Activated CD8-positive, alpha-beta memory T cell treated with anti-CD3 and anti-CD28 coated beads for 48 hours (primary cell): ENCODE measurements at places on chromosomes 13 and 19.

DNA sequence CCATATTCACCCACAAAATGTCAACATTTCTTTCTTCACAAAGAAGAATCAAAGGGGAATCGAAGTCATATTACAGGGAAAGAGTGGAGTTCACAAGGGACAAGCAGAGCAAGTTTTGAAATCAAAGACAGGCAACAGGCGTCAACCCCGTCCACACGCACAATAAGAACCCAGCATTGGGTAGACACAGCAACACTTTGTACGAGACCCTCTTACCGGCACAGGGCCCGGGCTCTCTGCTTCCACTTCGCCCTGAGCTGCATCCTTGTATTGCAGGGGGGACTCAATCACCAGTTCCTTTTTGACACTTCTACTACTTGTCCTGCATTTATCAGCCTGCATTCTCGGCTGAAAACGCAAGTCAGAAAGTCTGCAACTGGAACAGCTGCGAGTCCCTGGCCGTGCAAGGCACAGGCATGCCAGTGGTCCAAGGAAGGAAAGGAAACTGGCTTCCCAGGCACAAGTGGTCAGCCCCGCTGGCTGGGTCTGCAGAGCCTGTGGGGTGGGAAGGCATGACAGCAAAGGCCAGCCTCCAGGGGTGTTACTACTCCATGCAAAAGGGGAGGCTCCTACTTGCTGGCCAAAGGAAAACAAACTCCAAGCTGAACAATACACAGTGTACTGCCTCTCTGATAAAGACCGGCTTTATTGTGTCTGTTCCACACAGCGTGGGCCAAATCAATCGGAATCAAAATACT, at the start of gene DOCK9:
TSS of gene DOCK9 (minus strand) at position 497 of the 698 bp plus-strand sequence. CDS start at position 342, 155 bp downstream.
- no peak for DNase-seq

DNA sequence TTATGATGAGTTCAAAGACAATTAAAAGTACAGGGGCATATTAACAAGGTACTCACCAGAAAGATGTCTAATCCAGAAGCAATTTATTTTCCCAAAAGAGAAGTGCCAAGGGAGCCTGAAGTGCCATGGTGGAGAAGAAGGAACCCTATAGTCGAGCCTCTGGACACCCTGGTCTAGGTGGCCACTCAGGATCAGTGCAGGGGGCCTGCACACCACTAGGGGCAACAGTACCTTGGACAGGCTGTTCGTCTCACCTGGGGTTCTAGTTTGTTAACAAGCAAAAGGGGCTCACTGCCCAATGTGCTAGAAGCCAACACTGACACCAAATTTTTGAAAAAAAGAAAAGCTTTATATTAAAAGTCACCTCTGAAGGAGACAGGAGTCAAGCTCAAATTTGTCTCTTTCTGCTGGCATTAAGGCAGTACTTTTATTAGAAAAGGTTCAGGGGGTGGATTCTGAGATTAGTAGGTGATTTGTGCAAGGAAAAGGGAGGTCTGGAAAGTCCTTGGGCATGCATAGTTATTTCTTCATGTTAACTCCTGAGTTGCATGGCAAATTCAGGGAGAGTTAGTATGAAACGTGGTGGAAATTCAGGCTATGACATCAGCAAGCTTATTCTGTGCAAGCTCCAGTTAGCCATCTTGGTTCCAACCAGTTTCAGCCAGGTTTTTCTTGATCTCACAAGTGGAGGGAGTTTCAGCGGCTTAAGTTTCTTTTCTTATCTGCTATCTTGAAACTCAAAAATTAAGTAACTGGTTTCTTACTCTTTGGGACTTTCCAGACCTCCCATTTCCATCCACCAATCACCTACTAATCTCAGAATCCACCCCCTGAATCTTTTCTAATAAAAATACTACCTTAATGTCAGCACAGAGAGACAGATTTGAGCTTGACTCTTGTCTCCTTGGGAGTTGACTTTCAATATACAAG, 884 bp upstream of the CBY2 start:
- DNase-seq: no peak

DNA sequence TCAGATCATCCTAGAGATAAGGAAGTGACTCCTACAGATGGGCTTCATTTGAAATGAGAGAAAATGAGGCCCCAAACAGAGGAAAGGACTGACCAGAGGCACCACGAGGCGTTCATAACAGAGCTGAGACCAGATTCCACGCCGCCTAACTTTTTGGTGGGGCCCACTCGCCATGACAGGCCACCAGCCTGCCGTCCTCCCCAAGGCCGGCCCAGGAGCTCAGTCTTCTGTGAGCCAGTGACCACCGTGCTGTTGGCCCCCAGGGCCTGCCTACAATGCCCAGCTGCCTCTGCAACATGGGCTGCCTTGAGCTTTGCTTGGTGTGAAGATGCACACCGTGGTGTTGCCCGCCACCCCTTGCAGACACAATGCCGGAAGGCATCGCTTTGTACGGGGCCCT, 40.5 kb downstream of the TSHZ3 start:
- no peak for DNase-seq

DNA sequence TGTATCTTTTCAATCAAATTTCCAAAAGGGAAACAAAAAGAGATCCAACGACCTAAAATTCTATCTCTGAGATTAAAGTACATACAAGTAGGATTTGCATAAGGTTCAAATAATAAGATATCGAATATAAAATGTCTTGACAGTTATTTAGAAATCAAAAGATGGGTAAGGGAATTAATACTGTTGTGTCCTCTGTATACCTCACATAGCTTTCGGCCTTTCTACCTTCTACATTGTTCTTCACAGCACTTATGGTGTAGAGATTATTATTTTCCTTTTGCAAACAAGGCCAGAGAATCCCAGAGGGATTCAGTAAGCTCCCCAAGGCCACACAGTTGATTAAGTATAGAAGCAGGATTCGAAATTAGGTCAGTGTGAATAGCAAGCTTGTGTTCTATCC, 403.6 kb downstream of the SPRY2 start:
- DNase-seq: no peak

DNA sequence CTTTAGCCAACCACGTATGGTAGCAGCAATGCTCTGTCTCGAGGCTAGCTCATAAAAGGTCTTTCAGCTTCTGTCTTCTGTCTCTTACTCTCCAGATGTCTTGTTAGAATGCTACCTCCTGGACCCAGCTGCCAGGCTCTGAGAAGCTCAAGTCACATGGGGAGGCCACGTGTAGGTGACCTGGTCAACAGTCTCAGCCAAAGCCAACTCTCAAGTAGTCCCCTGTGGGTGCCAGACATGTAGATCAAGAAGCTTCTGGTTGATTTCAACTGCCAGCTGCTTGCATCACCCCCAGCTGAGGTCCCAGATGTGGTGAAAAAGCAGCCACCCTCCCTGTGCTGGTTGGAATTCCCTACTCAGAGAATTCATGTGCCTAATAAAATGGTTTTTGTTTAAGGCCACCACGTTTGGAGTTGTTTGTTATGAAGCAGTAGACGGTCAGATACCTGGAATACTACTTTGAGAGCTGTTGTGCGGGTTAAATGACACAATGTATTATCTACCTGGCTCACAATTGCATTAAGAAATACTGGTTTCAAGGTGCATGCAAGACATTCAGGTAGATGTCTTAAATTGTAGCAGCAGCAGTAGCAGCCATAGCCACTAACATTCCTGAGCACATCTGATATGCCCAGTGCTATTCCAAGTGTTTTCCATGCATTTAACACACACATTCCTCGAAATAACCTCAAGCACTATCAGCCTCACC, 131.0 kb upstream of the RFC3 start:
- no peak for DNase-seq

DNA sequence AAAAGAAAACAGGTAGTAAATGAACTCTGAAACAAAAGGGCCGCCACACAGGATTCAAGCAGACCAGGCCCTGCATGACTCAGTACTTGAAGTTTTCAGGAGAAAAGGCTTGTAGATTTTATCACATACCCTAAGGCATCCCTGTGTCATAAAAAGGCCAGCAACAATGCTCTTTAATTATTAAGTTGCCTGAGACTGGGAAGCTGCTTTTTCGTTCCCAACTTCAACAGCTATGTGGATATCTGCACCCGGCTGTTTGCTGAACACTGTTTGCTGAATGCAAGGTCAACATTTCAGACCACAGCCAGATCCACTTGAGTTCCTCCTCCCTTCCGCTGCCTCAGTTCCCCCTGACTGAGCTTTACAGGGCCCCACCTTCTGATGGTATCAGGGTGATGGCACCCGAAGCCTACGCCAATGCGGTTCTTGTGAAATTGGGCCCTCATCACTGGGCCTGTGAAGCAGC, 6.1 kb upstream of the ECH1 start:
- DNase-seq: no peak
